ENCODE measurements at places on chromosomes 5 and 9.

DNA sequence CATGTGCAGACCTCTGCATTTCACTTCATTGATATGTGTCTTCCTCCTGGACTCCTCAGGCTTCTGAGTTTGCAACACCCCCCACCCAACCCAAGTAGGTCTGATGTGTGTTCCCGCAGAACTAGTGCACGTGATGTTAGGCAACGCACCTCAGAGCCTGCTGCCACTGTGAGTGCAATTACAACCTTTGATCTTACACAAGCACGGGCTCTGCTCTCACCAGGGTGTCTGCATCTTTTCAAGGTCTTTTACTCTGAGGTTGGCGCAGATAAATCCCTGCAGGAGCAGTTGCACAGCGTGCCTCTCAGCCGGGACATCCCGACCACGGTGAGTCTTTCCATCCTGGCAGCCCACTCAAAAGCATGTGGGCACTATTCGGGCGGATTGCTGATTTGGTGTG is 80.1 kb downstream of the EGFLAM start:
- H3K4me3 ChIP-seq, result no peak overlapping the region
- H3K4me1 ChIP-seq, result no peaks in the 10 kb centered on the region
- no peak for DNase-seq
- no peak overlapping the region for H3K27ac ChIP-seq

DNA sequence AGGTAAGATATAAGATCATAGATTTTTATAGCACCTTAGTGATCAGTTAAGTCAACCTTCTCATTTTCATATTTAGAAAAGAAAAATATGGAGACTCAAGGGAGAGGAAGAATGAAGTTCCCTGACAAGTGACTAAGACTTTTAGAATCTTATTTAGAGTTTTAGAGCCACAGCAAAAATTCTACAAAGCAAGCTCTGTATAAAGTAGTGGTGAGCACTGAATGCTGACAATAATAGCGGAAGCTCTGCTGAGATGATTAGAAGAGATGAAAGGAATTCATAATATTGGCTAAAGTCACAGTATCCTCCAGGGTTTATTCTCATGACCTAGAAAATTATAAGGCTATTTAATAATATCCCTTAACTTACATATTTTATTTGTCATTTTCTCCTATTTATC is 316.0 kb downstream of the PDE4D start:
- H3K27me3 ChIP-seq, result no peaks in the 10 kb centered on the region
- no peak overlapping the region for H3K27ac ChIP-seq
- H3K4me1 ChIP-seq, result no peaks in the 10 kb centered on the region
- DNase-seq, result no peak

DNA sequence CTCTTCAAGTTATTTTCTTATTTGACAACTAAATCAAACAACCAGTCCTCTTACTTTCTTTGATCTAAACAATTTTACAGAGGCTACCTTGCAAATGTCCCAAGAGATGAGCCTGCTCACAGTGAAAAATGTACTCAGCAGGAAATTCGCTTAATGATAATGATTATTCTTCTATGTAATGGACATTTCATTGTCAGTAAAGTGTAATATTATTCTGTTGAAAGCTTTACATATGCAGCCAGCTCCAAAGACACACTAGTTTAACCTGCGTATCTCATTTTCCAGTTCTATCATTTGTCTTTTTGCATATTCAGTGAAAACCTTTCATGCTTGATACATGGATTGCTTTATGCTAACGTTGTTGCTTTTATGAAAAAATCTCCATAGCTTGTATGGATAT is 758.7 kb upstream of the ZNF608 start:
- no peak overlapping the region for H3K27ac ChIP-seq
- no peak for DNase-seq
- no peaks in the 10 kb centered on the region for H3K36me3 ChIP-seq
- no peaks in the 10 kb centered on the region for H3K4me1 ChIP-seq
- no peak overlapping the region for H3K4me3 ChIP-seq

DNA sequence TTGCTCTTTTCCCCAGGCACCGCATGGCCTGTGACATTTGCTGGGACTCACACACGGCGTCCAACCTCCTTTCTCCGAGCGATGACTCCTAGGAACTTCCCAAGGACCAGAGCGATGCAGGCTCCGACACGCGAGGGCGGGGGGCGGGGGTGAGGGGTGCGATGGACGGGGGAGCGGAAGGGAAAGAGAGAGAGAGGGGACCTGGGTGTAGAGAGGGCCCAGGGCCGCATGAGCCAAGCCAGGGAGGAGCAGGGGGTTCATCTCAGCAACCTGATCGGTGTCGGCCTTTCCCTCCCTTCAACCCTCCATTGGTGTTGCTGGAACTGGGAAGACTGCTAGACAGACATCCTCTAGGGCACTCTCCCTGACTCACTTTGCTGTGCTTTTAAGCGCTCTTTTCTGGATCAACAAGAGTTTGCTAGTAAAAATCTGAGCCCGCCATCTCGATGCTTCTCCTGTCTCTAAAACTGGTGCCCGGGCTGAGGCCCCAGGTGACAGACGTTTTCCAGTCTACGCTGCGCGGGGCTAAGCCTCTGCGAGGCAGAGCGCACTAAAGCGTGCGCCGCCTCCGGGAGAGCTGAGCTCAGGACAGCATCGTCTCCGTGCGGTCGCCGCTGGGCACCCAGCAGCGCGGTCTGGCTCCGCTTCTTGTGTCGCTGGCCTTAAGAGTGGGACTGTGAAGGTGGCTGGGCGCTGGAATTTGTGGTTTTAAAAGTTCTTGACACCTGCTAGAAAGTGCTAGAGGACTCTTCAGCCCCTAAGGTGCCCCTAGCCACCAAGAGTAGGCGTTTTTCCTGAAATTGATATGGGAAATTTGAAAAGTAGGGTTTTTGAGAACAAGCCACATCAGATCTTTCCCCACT is 1.0 kb upstream of the TSLP start:
- no peak overlapping the region for H3K27ac ChIP-seq
- no peak for DNase-seq
- H3K4me3 ChIP-seq, result no peak overlapping the region
- no peaks in the 10 kb centered on the region for H3K4me1 ChIP-seq
- H3K27me3 ChIP-seq, result no peaks in the 10 kb centered on the region

GRCh38 chr9:113461285-113461684 is 2.2 kb upstream of the RGS3 start:
- no peak for DNase-seq
- H3K27me3 ChIP-seq, result no peaks in the 10 kb centered on the region
- H3K4me1 ChIP-seq, result peaks cover 10% of the 10 kb centered on the region
- H3K36me3 ChIP-seq, result no peaks in the 10 kb centered on the region
- no peak overlapping the region for H3K4me3 ChIP-seq

DNA sequence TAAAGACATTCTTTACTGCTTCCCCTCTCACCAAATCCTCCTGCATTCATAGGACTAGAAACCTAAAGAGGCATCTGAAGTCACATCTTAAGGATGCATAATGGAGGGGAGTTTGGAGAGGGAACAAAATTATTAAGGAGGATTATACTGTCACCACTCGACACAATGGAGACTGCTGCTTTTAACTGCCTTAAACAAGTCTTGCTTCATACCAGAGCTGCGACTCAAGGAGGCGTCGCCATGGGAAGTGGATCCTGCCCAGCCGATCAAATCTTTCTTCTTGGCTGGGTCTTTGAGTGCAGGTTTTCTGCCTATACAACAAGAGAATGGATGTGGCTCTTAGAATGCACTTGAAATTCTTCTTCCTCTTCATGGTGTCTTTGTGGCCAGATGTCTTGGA is 66.7 kb upstream of the FOXE1 start:
- H3K4me1 ChIP-seq, result no peaks in the 10 kb centered on the region
- no peak overlapping the region for H3K27ac ChIP-seq
- H3K36me3 ChIP-seq, result no peaks in the 10 kb centered on the region

- H3K27me3 ChIP-seq, result peaks cover 9% of the 10 kb centered on the region
- no peak overlapping the region for H3K4me3 ChIP-seq
Observed at GRCh38 chr5:122586351-122586750, 188.5 kb upstream of the SNX2 start.

DNA sequence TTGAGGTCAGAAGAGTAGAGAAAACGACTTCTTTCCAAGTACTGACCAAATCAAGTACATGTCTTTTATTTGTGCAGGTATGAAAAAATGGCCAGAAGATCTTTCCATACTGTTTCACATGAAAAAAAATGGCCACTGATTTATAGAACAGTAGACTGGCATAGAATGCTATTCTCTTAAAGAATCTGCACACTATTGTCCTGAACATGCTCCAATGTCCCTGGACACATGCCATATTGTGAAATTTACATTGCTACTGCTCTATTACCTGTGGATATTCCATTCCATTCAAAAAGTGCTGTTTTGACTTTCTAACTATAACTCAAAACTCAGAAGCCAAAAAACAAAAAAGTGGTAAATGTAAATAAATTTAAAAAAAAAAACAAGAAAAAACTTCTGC is 60.6 kb downstream of the FBXL17 start:
- no peaks in the 10 kb centered on the region for H3K27me3 ChIP-seq
- no peak overlapping the region for H3K27ac ChIP-seq
- H3K4me3 ChIP-seq, result no peak overlapping the region
- H3K36me3 ChIP-seq, result no peaks in the 10 kb centered on the region
- no peaks in the 10 kb centered on the region for H3K4me1 ChIP-seq
- DNase-seq, result no peak

GRCh38 chr9:11892401-11892800 is 800.8 kb upstream of the TYRP1 start:
- H3K27ac ChIP-seq, result no peak overlapping the region
- H3K27me3 ChIP-seq, result no peaks in the 10 kb centered on the region
- DNase-seq, result no peak
- H3K4me1 ChIP-seq, result no peaks in the 10 kb centered on the region
- no peaks in the 10 kb centered on the region for H3K36me3 ChIP-seq

DNA sequence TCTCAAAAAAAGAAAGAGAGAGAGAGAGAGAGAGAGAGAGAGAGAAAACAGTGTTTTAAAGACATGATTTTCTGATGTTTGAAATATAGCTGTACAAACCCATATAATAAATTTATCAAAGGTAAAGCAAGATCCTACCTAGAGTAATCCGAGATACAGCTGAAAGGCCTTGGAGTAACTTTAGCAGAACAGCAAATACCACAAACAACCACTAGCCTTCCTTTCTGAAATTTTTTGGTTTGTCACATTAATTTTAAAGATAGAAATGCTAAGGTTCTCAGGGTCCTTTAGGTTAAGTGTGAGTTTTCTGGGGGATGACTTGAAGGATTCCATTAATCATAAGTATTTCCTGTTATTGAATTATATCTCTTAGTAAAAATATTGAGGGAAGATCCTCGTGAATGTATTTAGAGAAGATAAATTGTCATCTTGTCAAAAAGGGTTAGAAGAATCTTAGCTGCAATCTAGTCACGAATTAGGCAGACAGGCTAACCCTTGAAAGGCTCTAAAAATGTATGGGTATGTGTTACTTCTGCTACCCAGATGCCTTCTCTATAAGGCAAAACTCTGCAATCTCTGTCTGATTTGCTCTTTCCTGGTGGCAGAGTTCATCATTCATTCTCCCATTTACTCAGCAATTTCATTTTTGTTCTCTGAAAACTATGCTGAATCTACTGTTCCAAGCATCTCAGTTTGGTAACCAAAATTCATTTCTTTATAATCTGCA is 27.3 kb downstream of the F2RL2 start:
- H3K4me1 ChIP-seq, result no peaks in the 10 kb centered on the region
- H3K27ac ChIP-seq, result no peak overlapping the region
- no peak overlapping the region for H3K4me3 ChIP-seq
- no peaks in the 10 kb centered on the region for H3K27me3 ChIP-seq
- H3K36me3 ChIP-seq, result peaks cover 4% of the 10 kb centered on the region

GRCh38 chr5:76202182-76202581 is 119.0 kb downstream of the SV2C start:
- H3K4me1 ChIP-seq, result peaks cover 27% of the 10 kb centered on the region
- no peak overlapping the region for H3K4me3 ChIP-seq
- no peaks in the 10 kb centered on the region for H3K36me3 ChIP-seq
- no peaks in the 10 kb centered on the region for H3K27me3 ChIP-seq
- no peak for DNase-seq
- H3K27ac ChIP-seq, result no peak overlapping the region

- no peaks in the 10 kb centered on the region for H3K36me3 ChIP-seq
- no peaks in the 10 kb centered on the region for H3K4me1 ChIP-seq
- H3K4me3 ChIP-seq, result no peak overlapping the region
- H3K27ac ChIP-seq, result no peak overlapping the region
Observed at GRCh38 chr5:104171958-104172690, 609.5 kb upstream of the NUDT12 start.

DNA sequence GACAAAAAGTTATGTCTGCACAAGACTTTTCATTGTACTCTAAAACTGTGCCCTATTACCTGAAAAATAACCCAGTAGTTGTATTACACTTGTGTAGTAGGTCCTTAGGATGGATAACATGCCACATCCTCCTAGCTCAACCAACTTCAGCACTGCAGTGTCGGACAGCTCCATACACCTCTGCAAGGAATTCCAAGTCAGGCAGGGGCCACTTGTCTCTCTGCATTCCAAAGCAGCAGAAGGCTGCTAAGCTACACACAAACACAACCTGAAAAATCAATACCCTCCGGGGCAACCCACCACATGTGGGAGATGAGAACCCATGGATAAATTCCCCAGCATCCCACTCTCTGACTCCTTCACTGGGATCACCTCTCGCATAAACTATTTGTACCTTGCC is 50.2 kb downstream of the MED10 start:
- no peaks in the 10 kb centered on the region for H3K4me1 ChIP-seq
- H3K27ac ChIP-seq, result no peak overlapping the region
- DNase-seq, result no peak
- H3K36me3 ChIP-seq, result no peaks in the 10 kb centered on the region

DNA sequence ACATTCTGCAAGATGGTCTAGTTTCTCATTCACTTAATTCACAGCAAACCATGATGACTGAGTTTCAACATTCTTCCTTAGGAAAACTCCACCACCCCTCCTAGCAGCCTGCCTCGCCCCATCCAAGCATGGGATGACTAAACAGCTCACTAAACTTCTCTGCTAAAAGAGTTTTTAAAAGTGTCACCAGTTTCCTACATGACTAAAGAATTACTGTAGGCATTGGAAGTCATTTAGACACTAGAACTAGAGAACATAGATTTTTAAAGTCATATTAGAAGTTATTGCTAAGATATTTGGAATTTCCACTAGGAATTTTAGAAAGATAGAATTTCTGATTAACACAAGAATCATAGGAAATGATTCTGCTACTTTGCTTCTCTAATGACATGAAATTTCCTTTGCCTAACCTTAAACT is 5.5 kb upstream of the ESM1 start:
- H3K27me3 ChIP-seq, result peaks cover 29% of the 10 kb centered on the region
- H3K4me3 ChIP-seq, result no peak overlapping the region
- no peaks in the 10 kb centered on the region for H3K4me1 ChIP-seq
- no peaks in the 10 kb centered on the region for H3K36me3 ChIP-seq
- H3K27ac ChIP-seq, result no peak overlapping the region
- DNase-seq, result no peak

GRCh38 chr5:31722111-31722510 is 83.2 kb downstream of the PDZD2 start:
- no peaks in the 10 kb centered on the region for H3K4me1 ChIP-seq
- no peaks in the 10 kb centered on the region for H3K27me3 ChIP-seq
- no peaks in the 10 kb centered on the region for H3K36me3 ChIP-seq
- no peak for DNase-seq

DNA sequence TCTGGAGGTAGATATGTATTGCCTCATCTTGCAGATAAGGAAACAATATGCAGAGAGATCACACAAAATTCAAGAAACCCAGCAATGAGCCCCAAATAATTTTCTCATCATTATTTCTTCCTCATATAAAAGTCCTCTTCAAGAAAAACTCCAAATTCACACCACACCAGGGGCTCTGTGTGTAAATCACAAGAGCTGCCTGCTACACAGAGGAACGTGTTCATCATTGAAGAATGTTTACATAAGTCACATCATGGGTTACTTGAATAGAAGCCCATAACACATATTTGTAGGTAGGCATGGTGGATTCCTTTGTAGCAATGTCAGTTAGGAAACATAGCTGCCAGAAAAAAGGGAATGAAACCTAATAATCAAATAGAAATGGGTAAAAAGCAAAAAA is 308.1 kb upstream of the TLE4 start:
- no peak overlapping the region for H3K27ac ChIP-seq
- no peaks in the 10 kb centered on the region for H3K27me3 ChIP-seq
- H3K4me3 ChIP-seq, result no peak overlapping the region
- H3K36me3 ChIP-seq, result no peaks in the 10 kb centered on the region

All from esophagus squamous epithelium (tissue), 5 donors.